ENCODE measurements at places on chromosomes 2 and 18.
A peak's percentile ranks its signal among the peaks of the same experiment; 100 is the strongest.

DNA sequence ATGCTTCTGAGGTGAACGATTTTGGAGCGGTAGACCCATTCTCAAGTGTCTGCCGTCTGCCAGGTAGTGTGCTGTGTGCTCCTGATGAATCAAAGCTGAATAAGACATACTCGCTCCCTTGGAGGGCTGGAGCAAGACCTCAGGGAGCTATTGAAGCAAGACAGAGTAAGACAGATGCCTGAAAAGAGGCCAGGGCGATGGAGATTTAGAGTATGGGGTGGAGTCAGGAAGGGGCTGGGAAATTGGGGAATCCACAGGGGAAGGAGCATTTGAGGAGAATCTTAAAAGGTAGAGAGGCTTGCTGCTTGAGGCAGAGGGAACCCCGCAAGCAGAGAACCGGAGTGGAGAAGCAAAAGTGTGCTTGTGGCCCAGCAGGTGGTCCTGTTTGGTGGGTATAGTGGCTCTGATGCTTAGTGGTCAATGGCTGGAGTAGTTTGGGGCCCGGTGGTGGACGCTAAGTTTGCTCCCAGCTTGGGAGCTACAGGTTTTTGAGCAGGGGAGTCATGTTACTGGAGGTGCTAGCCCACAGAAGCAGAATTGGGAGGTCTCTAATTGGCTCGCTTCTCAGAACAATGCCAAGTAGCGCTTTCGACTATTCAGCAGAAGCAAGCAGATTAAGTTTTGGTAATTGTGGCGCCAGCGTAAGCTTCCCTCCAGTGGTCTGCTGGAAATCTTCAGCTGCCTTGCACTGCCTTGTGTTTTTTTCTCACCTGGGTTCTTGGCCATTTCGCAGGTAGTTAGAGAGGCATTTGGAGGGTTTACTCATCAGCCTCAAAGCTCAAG is 2.0 kb downstream of the CNNM4 start:
- DNase-seq: no peak

DNA sequence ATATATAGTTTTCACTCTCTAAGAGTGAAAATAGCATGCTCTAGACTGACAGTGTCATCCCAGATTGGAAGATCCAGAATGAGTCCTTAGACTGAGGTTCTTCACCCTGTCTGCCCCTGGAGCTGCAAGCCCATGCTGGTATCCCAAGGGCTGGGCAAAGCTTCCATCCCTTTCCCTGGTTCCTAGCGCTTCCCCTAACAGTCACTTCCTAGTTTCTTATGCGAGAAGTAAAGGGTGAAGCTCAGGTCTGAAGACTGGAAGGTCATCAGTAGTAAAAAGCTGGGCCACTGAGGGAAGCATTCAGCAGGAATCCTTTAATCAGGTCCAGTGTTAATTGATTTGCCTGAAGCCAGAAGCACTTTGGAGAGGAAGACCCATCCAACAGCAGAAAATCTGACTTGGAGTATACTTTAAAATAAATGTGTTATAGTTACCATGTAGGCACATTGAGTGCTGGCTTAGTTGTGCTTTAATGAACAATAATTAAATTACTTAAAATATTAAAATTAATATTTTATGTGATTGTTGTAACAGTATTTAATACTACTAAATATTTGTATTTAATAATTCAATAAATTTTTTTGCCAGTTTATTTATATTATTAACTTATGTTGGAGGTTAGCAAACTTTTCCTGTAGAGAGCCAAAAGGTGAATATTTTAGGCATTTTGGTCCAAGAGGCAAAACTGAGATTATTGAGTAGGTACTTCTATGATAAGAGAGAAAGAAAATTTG is 237.9 kb downstream of the FHOD3 start:
- no peak for DNase-seq

DNA sequence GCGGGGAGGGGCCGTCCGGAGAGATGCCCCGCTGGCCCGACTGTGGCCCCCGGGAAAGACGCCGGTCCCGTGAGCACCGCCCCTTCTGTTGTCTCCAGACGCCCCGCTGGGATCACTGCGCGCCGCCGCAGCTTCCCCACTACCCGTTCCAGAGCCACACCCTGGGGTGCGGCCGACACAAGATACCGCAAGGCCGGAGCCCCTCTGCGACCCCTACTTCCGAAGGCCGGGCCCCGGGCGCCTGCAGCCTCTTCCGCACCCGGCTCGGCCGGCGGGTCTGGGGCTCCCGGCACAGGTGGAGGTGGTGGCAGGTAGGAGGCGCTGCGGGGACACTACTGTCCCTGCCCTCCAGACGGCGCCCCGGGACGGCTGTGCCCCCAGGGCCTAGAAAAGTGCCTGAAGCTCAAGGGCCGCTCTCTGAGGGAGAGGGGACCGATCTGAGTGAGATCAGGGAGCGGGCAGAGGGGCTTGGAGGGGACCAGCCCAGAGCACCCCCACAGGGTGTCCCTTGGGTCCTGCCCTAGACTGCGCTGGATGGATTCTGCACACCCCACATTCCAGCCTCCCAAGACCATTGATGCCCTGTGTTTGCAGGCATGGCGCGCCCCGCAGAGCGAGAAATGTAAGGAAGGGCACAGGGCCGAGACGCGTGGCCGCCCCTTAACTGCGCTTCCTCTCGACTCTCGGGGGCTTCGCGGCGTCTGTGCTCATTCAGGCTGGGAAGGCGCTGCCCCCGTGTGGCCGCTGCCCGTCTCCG is 80.0 kb downstream of the GFPT1 start:
- DNase-seq: peak; percentile 83

GRCh38 chr2:76450024-76450475 is 739.3 kb upstream of the GCFC2 start:
- DNase-seq: no peak

GRCh38 chr2:96838345-96839292 is 5.2 kb downstream of the ANKRD23 start:
- DNase-seq: no peak

DNA sequence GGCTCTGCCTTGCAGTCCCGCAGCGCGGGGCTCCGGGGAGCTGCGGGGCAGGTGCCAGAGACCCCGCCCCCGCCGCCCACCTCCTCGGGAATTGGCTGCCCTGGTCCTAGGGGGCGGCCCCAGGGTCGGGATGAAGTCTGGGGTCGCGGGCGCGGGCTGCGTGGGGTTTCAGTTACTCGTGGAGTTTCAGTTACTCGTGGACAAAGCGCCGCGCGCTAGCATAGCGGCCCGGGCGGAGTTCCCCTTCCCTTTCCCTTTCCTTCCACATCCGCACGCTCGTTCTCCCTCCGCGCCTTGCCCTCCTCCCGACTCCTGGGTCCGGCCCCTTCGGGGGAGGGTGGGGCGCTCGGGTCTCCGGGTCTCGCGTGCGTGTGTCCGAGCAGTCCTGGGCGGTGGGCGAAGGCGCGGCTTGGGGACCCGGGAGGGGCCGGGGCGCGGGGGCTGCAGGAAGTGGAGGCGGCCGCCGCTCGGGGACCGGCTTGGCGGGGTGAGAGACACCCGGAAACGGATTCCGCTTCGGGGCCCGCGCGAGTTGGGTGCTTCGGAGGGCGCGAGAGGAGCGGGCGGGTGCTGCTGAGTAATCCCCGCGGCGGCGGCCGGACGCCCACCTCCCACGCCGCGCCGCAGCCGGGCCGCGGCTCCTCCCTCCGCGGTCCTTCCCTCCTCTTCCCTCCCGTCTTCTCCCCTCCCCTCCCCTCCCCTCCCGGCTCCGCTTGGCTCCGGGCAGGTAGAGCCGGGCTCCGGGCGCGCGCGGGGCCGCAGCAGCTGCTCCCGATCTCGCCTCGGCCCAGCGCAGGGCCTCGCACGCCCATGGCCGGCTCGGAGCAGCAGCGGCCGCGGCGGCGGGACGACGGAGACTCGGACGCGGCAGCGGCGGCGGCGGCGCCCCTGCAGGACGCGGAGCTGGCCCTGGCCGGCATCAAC is at the start of gene TTC39C:
Gene TTC39C (plus strand): TSS at position 693 of the 924 bp plus-strand sequence. CDS start 118 bp downstream, at position 811.
- peak; percentile 54 for DNase-seq

GRCh38 chr18:13611601-13612195 is 114.7 kb downstream of the FAM210A start:
- no peak for DNase-seq

- no peak for DNase-seq
These were observed 138.9 kb upstream of the ASB18 start for GRCh38 chr2:236403125-236403524.

GRCh38 chr18:51425889-51426288 is 228.4 kb upstream of the MEX3C start:
- no peak for DNase-seq

DNA sequence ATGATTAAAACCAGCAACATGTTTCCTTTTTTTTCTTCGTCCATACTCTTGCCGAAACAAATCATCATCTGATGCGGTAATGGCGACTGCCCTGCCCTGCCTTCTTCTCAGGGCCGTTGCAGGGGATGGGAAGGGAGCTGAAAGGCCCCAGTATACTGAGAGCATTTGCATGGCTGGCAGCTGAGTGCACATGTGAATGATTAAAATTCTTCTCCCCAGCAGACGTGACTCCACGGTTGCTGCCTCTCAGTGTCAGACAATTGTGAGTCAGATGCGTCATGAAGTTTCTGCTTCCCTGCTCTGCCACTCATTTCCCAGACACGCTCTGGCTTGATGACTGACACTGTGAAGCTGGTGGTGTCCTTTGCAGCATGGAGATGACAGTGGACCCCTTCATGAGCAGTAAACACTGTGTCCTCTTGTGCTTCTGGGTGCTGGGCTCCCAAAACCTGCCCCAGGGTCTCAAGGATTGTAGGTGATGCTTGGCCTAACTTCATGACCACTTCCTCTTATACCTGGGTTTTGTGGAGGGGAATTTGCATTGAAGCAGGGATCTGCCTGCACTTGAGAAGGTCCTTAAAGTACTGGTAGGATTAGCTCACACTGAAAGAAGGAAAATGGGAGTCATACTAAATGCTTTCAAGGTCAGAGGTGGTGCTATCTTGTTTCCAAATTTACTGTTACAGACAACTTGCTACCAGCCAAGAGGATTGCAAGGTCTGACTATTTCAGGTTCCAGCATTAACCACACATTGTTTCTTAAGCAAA is 222.5 kb upstream of the COPS8 start:
- DNase-seq: no peak

DNA sequence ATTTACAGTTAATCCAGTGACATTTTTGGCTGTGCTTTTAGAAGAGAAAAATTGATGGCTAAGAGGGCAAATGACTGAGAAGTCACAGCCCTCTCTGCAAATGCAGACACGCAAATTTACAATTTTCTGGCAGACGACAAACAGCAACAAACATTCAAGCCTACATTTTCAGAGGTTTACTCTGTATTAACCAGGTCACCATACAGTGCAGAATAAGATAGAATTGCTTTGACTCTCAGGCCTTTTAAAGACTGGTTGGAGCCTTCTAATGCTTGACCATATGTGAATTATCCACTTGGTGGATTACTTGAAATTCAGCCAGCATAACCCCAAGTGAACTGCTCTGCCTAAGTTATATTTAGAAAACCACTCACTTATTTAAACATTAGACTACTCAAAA is 280.9 kb upstream of the STON1 start:
- DNase-seq: no peak

DNA sequence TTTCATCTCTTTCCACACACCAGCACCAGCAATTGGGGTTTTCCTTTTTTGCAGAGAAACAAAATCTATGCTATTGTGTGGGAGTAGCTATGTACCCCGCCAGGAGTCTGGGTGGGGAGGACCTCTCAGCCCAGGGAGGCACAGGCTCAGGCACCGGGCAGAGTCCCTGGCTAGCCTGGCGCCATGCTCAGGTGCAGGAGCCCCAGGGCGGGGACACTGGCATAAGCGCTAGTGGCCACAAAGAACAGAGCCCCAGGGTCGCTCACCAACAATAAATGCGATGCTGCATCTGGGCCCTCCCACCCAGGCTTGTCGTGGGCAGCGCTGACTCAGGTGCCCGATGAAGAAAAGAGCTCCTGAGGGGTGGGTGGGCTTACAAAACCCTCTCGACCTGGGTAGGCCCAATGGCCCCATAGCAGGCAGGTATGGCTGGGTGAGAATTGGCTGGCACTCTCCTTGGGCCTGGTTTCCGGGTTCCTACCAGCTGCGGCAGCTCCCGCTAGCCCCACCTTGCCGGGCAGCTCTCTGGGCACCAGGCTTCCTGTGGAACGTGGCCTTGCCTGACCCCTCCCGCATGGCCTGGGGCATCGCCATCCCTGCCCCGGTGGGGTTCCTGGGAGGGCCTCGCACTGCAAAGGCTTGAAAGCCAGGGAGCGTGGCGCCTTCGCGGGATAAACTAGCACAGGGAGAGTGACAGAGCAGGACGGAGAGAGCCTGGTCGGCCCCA is 31.8 kb upstream of the COL6A3 start:
- no peak for DNase-seq

- DNase-seq: no peak
These were observed 33.3 kb downstream of the CFLAR start for GRCh38 chr2:201149064-201149820.

- no peak for DNase-seq
These were observed 7.4 kb downstream of the TWIST2 start for GRCh38 chr2:238855299-238855698.

DNA sequence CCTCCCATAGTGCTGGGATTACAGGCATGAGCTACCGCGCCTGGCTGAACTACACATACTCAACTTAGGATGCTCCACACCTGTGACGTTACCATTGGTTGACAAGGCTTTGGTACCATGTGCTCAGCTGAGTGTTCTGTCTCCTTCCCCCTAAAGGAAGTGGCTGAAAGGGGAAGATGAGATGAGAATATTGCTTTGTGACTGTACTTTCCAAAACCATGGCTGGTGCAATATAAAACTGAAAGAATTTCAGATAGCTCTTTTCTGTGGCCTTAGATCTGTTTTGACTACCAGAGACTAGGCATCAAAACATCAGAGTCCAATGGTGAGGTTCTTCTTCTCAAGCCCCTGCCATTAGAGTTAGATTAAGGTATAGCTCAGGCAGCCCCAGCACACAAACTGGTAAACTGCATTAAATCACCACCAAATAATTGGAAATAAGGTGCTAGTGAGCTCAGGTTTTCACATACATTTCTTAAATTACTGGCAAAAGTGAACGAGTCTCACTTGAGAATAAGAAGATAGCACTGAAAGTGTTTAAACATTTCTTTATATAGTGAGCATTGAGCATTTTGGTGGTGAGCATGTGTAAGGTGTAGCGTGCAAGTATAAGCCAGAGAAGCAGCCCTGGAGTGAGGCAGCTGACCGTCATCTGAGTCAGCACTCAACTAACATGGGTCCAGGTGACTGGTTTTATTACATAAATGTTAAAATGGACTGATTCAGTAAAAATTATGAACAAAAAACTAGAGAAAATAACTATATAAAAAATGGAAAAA is 113.5 kb upstream of the FZD5 start:
- DNase-seq: no peak

DNA sequence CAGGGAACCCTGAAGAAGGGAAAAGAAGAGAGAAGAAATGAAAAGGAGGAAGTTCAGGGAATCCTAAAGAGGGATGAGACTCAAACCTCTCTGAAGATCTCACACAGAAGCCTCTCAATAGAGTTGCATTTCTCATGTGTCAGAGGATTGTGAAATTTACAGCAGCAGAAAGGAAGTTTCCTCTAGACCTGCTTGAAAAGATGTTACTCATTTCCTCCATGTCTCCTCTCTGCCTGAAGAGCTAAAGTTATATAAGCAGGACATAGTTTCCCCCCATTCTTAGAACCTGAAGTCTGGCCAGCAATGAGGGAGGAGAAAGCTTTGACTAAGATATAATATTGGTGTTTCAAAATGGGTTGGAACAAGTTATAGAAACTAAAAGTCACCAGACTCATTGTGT is 1155.6 kb downstream of the LRP1B start:
- no peak for DNase-seq

- no peak for DNase-seq
These were observed 111.5 kb downstream of the CYRIA start for GRCh38 chr2:16554060-16554583.

- no peak for DNase-seq
These were observed 231.1 kb downstream of the RAD51AP2 start for GRCh38 chr2:17287183-17287582.

- DNase-seq: no peak
These were observed 232 bp downstream of the SNED1 start for GRCh38 chr2:240998706-240998994.

- DNase-seq: peak; percentile 32
These were observed 362.2 kb upstream of the NXPH2 start for GRCh38 chr2:139142252-139142880.

All from neural crest cell (in vitro differentiated cells).